ENCODE measurements at places on chromosomes 11 and 22.

DNA sequence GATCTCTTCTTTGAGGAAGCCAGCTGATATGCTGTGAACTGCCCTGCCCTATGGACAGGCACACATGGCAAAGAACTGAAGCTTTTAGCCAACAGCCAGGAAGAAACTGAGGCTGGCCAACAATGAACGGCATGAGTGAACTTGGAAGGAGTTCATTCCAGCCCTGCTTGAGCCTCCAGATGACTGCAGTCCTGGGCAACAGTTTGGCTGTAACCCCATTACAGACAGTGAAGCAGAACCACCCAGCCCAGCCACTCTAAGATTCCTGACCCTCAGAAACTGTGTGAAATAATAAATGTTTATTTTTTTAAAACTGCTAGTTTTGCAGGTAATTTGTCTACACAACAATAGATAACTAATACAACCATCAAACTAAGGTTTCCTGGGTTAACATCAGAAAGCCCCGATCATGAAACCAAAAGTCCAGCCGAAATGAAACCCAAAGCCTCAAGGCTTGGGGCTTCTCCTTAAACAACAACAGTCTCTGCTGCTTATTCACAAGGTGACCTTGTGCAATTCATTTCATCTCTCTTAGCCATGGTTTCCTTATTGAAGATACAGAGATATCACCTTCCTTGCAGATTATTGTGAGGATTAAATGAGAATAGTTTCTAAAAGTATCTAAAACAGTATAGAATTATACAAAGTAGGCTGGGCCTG, 31.4 kb downstream of the PAK1 start:
- no peak for DNase-seq

GRCh38 chr11:47863898-47864430, 15.8 kb upstream of the NUP160 start:
- DNase-seq = no peak

- DNase-seq = no peak
These were observed 5.3 kb downstream of the TYR start for GRCh38 chr11:89182773-89183518.

DNA sequence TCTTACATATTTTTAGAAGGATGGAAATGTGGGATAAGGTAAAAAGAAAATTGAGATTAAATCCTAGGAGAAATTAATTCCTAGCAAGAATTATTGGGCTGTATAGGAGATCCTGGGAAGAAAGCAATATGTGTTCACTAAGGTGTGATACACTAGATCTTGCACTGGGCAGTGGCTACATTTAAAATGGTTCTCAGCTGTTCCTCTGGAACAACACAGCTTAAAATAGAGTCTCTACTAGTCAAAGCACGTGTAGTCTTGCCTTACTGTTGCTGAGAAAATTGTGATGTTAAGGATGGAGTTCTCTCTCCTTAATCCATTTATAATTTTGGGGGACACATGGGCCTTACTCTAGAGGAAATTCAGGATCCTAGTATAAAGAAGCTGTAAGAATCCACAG, 54.9 kb downstream of the EXT2 start:
- DNase-seq = no peak

GRCh38 chr11:123815122-123815521, 9.0 kb upstream of the OR6M1 start:
- no peak for DNase-seq

All from stimulated activated CD4-positive, alpha-beta T cell treated with anti-CD3 and anti-CD28 coated beads, Interleukin-15, amount 100 ng/mL, for 48 hours (primary cell).